ENCODE measurements at places on chromosomes 1 and 21.

DNA sequence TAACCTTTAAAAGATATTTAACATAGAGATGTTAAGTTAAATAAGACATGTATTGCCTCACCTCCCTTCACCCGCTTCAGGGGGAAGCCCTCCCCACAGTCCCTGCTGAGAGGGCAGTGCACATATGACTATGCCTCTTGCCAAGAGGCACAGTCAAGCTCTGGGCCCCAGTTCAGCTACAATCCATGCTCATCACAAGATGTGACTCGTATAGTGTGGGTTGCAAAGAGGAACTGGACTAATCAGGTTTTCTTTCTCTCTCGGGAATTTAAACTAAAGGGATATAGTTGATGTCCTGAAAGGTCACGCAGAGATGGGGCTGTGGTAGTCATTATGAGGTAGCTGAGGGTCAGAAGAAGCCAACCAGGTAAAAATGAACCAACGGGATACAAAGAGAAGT, 35.6 kb downstream of the LYST start:
- DNase-seq: no peak

DNA sequence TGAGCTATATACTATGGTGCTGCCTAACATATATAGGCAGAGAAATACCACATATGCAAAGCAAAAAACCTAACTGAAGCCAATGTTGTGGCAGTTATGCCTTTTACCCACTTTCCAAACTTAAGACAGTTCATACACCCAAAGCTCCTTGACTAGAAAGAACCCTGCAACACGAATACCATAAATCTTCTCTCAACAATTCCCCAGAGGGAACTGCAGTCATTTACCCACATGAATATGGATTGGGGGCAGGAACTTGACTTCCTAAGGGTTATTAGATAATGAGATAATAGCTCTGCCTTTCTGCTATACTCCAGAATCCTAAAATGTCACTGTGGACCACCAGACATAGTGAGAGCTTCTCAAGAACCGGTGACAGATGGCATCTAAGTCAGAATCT, 2.9 kb upstream of the ASPM start:
- DNase-seq: no peak

DNA sequence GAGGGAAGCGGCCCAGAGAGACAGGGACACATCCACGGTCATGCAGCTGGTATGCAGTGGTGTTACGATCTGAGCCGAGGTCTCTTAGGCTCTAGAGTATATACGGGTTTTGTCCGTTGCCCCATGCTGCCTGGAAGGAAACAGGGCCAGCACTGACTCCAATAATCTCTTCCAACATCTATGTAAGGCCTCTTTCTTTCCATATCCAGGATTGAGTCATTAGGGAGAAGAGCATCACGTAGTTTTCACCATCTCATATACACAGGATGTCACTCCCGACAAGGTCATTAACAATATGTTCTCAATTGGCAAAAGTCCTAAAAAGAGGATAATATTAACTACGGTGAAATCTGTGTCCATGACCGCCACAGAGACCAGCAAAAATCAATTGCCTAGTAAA, 4.4 kb downstream of the C8B start:
- DNase-seq: no peak

DNA sequence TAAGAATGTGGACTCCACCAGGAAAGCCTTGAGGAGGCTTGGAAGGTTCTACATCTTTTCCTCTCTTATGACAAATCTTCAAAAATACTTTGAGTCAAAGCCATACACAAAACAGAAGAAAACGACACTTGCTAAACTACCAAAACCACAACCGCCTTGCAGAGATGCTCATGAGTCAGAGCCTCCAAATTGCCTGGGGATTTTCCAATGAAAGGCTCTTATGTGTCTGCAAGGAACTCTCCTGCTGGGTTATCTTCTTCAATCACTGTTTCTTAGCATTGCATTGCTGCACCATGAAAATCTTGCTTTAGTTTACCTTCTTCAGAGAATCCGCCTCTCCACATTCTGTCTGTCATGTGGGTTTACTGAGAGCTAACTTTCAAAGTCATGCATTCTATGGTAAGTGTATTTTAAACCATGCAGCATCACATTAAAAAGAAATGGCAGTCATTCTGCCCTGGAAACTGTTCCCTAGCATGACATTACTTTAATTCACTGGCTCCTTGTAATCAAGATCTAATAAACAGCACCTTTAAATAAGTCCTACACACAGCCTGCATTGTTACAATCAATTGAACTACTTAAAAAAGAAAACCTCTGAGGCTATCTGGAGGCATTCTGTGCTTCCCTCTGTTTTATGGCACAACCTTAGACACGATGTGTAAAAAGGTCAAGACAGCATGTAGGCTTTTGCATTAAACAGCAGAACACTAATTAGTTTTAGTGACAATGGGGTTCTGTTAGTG, 210.0 kb upstream of the FOXD3 start:
- no peak for DNase-seq

- DNase-seq: no peak
These were observed 26.1 kb downstream of the CD244 start for GRCh38 chr1:160836561-160836960.

- peak; percentile 65 for DNase-seq
These were observed 42.7 kb downstream of the HSD3B1 start for GRCh38 chr1:119549719-119550132.

DNA sequence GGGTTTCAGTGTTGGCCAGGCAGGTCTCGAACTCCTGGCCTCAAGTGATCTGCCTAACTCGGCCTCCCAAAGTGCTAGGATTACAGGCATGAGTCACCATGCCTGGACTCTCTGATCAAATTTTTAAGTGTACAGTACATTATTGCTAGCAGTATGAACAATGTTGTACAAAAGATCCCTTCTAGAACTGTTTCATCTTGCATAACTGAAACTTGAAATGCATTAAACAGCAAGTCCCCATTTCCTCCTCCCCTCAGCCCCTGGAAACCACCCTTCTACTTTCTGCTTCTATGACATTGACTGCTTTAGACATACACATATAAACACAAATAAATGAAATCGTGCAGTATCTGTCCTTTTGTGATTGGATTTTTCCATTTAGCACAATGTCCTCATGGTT, 463.4 kb downstream of the PTPRC start:
- DNase-seq: no peak

DNA sequence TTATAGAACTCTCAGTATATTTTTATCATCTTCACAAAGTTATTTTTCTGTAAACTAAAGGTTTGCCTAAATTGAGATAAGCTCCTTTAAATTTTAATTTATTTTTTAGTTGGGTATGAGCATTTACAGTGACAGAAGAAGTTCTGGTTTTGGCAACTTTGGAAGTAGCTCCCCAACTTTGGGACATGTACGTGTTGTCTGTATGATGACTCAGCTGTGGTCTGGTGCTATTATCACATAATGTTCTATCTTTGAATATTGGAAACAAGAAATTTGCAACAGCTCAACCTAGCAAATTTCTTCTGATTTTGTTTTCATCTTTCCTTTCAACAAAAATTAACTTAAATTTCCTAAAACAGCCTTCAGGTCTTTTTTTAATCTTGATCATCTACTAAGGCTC, 46.6 kb upstream of the C1orf105 start:
- DNase-seq: no peak

- DNase-seq: no peak
These were observed 27.7 kb downstream of the THRAP3 start for GRCh38 chr1:36251794-36252481.

- DNase-seq: no peak
These were observed 36.3 kb downstream of the ACTL8 start for GRCh38 chr1:17791480-17791879.

GRCh38 chr1:53319296-53320101, 8.4 kb downstream of the LRP8 start:
- no peak for DNase-seq

GRCh38 chr1:91693557-91693956, 192.4 kb downstream of the TGFBR3 start:
- no peak for DNase-seq

DNA sequence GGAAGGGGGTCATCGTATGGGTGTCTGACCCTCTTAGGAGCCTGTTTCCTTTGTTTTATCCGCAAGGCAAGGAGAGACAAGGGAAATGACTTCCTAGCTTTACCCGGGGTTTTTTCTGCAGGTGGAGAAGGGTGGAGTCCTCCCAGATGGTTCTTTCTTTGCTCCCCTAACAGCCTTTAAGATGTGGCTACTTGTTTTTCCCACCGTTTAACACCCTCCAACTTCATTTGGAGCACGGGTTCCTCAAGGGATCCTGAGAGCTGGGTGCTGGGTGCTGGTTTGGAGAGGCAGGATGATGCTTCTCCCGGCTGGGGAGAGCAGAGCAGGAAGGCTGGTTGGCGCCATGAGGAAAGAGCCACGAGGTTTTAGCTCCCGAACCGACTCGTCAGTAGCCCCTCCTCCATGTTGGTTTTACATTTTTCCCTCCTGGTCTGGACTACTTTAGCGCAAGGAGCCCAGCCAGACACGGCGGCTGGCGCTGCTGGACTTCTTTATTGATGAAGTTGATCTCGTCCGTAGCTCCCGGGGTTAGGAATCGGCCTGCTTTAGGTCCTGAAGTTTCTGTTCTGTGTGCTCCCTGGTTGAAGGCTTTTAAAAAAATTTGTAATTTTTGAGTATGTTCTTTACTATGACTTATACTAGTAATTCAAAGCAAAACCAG, 1.4 kb downstream of the UCK2 start:
- peak; percentile 72 for DNase-seq

DNA sequence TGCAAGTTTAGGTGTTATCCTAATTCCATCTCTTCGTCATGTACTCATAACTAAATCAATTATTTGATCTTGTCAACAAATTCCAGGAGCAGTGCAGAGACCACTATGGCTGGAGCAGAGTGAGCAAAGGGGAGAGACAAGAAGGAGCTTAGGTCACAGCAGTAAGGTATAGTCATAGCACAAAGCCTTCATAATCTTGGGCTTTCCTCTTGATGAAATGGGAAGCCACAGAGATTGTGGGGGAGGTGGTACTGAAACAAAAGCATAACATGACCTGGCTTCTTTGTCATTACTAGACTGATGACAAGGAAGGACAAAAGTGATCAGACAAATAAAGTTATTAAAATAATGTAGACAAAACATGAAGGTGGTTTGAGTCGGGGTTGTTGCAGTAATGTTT, 60.1 kb upstream of the PTGS2 start:
- DNase-seq: no peak

- DNase-seq: no peak
These were observed 4.5 kb downstream of the BEND5 start for GRCh38 chr1:48772211-48772610.

DNA sequence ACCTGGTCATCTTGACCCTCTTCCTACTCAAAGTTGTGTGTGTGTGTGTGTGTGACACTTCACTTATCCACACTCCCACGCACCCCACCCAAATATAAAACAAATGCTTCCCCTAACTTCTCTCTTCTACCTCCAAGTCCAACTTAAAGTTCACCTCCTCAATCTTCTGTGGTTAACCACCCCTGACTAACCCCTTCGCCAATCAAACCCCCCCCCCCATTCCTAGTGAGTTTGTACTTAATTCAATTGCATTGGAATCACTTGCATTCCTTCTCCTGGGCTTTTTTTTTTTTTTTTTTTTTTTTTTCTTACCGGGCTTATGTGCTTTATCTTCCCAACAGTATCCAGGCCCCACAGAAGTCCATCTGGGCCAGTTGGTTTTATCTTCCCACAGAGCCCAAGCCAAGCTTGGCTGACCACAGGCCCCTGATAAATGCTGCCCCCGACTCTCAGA, 78.4 kb downstream of the CD58 start:
- no peak for DNase-seq

DNA sequence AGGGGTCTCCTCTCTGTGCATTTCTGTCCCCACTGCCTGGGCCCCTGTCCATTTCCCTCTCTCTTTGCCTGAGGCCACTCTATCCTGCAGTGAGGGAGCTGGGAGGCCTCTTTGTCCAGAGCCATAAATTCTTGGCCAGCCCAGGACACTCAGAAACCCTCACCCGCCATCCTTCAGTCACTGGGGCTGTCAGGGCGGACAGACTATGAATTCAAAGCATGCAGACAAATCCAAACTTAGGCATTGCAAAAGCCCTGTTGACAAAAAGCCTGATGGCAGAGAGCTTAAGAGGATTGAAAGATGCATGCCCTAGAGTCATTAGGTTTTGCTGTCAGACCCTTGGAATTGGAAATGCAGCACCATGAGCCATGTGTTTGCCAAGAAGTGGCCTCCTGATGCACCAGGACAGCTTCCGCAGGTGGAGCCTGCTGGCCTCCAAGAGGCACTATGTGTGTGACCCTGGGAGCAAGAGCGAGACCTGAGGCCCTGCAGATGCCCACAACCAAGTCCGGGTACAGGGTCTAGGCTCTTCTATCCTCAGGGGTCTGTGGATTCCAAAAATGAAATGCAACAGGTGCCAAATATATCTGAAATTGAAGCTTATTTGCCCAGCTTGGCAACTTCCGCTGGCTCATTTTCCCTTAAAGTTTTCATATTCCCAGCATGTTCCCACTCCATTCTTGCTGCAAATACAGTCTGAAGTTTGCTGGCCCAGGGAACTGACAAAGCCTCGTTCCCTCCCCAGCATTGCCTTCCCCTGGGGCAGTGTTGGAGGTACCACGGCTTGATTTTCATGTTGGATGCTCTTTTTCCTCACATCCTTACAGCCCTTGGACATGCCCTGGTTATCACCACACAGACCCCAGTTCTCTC, 177.9 kb downstream of the PGBD5 start:
- no peak for DNase-seq

DNA sequence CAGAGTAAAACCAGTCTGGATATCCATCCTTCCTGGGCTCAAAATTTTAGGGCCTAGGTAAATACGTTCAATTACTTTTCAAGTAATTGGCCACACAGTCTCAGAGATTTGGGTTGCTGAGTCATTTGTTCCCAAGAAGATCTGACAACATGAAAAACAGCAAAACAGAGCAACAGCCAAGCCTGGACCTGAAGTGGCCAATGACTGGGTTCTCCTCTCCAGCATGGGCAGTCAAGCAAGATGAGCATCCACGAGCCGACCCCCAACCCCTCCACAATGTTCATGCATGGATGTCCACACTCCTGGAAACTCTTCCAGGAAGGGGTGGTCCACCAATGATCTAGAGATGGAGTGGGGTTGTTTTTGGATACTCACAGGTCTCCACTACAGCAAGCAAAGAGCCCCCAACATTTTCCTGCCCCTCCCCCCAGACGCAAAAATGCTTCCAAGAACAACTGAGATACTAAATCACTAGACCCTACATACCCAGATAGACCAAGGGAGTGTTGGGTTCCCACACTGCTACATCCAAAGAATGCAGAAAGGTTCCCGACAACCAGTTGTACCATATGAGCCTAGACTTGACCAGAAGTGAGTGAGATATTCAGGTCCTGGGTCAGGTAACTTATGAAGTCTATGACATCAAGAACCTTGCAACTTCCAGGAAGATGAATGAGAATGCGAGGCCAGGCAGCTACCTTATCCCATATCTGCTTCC, 73.0 kb downstream of the CD46 start:
- no peak for DNase-seq

DNA sequence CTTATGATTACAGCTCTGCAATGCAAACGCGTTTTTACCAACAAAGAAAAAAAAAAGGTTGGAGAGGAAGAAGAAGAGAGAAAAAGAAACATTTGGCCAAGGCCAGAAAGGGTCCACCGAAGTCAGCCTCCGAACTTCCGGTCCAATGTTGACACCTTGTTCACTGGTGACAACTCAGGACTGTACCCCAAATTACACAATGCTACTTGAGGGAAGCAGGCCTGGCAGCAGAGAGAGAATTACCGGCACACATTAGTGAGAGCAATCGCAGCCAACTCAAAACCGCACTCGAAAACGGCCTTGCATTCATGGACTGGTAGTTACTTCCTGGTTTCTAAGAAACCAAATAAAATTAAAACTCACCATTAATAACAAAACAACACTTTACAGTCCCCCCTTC, 652.5 kb downstream of the KIF26B start:
- no peak for DNase-seq

Data from ecto neural progenitor cell (in vitro differentiated cells).